ENCODE measurements at places on chromosomes 3 and 15.

- DNase-seq = no peak
These were observed 18.6 kb upstream of the PRSS50 start for GRCh38 chr3:46736006-46736872.

GRCh38 chr15:85329561-85330422 lies 50.6 kb upstream of the AKAP13 start:
- DNase-seq = peak; percentile 6

GRCh38 chr3:42680271-42680670 lies 5.1 kb upstream of the KLHL40 start:
- no peak for DNase-seq

DNA sequence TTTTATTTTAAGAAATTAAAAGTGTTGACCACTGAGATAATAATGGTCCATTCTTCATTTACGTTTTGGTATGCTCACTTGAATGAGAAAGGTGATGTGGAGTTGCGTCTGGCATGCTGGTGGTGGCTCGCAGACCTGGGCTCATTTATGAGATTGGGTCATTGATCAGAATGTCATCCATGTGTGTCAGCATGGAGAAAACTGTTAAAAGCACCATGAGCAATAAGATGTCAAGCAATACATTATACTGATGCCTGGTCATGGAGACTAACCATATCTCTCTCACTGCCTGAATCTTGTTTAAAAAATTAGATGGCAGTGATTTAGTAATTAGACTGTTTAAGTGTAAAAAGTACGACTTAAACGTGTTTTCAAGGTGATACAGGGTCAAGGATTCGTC lies 503.4 kb upstream of the SEMA6D start:
- DNase-seq = no peak

GRCh38 chr3:18075799-18076198 lies 333.4 kb upstream of the TBC1D5 start:
- DNase-seq = no peak

- DNase-seq = peak; percentile 93
These were observed at the start of gene GOLIM4 for GRCh38 chr3:168095611-168096209. TSS of gene GOLIM4 (minus strand) at chr3:168095924. CDS start at chr3:168095285, 639 bp downstream.

All from head of caudate nucleus (tissue), 42 donors.